ENCODE measurements at places on chromosomes 11 and 22. TPM values are rescaled to one million over a fixed set of nuclear protein-coding genes. Genes with fewer than 3 reads are reported as not detected.
A peak's percentile ranks its signal among the peaks of the same experiment; 100 is the strongest.

DNA sequence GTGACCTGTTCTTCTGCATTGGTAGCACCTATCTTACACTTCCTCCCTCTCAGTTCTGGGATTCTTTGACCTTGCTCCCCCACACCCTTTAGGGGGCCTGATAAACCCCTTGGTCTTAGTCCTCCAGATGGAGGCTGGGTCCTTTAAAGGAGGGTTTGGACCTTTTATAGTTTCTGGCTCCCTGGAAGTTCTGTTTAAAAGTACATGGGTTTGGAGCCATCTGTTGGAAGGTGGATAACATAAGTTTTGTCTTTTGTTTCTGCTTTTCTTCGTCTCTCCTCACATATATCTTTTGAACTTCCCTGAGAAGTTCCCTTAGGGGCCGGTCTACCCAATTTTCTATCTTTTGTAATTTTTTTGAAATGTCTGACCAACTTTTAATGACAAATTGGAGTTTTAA, 17.9 kb upstream of the HYLS1 start:
- DNase-seq: no peak

GRCh38 chr11:74776546-74776945, 27.9 kb downstream of the RNF169 start:
- no peak for DNase-seq

The DERL3 gene
- total RNA-seq: 0.50 TPM

The INS gene
- total RNA-seq: not detected

DNA sequence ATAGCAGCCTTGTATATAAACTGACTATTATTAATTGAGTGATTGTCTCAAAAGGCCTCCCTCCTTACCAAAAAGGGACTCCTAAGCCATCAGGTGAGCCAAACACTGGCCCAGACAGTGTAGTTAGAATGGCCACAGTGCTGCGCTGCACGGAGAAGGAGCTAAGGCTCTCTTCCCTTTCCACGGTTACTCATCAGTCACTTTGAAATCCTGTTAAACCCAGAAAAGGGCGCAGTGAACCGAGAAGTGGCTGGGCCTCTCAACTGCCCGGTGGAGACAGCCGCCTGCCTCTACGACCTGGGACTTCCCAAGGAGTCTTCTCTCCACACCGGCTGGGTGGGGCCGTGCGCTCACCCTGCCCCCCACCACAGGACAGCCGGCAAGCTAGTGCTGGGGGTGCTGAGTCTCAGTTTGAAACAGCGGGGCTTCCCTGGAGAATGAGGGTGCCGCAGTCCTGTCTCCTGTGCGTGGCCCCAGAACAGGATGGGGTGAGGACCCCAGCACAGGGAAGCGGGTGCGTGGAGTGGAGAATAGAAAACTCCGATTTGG, 1.3 kb downstream of the MYH9 start:
- no peak for DNase-seq

DNA sequence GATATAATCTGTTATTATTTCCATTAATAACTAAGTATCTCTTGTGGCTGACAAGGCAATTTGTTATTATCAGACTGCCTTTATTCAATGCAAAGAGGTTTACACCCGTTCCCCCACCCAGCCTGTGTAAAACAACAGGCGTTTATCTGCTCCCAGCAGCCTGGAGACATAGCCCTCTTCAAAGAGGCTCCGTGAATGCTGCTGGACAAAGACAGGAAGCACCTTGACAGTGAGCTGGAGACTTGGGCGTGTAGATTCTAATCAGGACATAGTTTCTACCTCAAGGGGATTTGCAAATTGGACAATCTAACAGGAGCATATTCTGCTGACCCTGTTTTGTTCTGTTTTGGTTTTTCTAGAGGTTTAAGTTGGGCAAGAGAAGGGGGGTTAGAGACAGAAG, 733.0 kb upstream of the KIRREL3 start:
- DNase-seq: no peak

The SLC5A4 gene
- total RNA-seq: 1.1 TPM

DNA sequence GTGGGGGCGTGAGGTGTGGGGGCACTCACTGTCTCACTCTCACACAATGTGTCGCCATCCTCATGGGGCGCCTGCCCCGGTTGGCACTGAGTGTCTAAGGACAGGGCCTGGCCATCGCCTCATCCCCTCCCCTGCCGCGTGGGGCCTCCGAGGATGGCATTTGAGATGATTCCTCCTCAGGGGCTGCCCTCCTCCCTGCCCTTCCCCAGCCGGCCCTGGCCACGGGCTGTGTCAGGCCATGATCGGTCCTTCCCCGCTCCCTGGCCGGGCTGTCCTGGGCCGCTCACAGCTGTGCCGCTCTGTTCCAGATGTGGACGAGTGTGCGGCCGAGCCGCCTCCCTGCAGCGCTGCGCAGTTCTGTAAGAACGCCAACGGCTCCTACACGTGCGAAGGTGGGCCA, 4.5 kb downstream of the CRELD2 start:
- DNase-seq: no peak

DNA sequence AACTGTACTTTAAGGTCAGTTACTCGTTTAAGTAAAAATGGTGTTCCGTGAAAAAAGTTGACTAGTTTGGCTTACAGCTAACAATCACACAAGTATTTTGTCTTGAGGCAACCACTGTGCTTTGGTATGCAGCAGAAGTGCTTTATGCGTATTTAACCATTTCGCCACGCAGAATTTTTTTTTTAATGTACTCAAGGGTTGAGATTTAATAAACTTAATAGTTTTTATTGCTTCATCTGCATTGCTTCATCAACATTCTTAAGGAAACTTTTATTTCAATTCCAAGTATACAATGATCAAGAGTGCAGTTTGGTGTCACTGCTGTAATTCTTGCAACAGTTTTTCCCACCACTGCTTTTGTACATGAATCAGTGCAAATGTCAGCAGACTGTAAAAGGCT, 66.4 kb downstream of the ZNRF3 start:
- no peak for DNase-seq

DNA sequence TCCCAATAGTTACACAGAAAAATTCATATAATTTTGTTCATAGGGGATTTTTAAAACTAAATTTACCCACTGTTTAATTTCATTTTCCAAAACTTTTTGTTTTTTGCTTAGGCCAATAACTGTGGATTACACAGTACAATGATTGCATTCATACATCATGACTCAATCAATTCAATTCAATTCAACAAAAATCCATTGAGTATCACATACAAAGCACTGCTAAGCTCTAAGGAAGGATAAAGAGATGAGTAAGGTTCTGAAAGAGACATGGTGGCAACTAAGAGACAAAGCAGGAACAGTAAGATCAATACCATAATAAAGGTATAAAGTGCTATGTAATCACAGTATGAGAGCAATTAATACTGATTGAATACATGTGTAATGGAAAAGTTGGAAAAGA, 9.4 kb upstream of the LAYN start:
- no peak for DNase-seq

DNA sequence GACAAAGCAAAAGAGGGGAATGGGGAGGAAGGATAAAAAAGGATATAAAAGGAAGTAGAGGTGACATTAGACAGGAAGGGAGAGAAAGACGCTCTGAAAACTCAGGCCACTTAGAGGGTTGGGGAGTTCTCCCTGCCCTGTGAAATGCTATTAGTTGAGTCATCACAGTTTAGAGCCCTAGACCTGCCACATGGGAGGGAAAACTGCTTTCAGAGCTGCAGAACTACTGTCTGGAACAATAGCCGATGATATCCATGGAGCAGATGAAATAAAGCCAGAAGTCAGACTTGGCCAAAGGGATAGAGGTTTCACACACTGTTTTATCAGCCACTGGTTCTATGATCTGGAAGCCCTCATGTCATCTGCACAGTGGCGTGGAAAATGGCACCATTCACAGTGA, 157.9 kb downstream of the NCAM1 start:
- no peak for DNase-seq

GRCh38 chr11:74468936-74469335, 1.6 kb upstream of the KCNE3 start:
- no peak for DNase-seq

DNA sequence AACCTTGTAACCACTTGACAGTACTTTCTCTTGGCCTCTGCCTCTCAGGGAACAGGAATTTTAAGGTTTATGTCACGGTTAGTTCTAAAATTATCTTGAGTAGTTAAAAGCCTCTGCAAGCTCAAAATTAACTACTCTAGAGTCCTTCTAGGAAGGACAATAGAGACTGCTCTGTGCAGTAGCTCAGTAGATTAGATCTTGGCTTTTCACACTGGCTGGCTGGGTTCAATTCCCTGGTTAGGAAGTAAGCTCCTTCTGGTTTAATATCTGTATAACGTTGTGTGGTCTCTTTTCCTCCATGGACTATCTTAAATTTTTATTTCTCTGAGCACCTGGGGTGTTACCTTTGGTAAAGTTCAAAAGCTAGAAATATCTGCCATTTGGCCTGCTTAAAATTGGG, 109.2 kb downstream of the AASDHPPT start:
- no peak for DNase-seq

DNA sequence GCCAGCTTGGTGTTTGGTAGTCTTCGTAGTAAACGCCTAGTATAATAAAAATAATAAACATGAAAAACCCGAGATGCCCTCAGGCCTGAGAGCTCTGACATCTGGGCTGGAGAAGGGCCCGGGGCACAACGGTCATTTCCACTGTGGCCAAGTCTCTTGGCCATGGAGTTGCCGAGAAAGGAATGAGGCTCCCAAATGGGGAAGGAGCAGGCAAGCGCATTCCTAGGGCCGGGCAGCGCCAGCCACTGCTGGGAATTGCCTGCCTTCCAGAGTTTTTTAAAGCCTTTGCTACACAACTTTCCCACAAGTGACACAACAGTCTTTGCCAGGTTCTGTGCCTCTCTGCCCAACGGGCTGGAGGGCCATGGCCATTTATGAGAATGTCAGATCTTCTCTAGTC, 103.4 kb downstream of the NAV2 start:
- peak; percentile 37 for DNase-seq

The SYT13 gene
- total RNA-seq: 78.4 TPM

GRCh38 chr22:49363526-49364230, 464.0 kb downstream of the BRD1 start:
- no peak for DNase-seq

DNA sequence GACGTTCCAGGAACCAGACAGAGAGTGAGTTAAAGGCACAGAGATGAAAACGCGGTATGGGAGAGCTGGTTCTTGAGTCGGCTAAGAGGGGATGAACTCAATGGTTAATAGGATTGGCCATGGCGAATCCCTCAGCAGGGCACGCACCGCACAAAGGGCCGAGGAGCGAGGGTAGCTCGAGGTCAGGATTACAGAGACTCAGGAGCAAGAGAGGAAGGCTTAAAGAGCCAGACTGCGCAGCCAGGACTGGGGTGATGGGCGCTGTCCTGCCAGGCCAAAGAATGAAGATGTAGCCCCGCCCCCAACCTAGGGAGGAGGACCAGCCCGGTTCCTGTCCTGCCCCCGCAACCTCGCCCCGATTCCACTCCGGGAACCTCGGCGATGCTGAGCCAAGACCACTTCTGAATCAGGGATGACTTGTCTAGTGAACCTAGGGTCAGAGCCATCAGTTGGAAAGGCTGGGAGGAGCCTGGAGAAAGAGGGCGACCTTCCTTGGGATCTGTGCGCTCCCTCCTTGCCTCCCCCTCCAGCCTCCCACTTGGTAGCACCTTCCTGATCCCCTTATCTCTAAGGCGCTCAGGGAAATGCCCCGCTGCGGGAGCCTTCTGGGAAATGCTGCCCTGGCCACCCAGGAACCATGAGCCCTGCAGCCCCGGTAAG, at the start of gene PLEKHB1:
Gene PLEKHB1, plus strand, starts transcription at position 610 of the 660 bp plus-strand sequence. Its CDS starts 28 bp downstream, at position 638.
- DNase-seq: no peak

The PAMR1 gene
- total RNA-seq: 35.2 TPM

- no peak for DNase-seq
Observed at GRCh38 chr22:45535290-45535689, 32.6 kb downstream of the FBLN1 start.

GRCh38 chr11:64409707-64410403, 50.9 kb downstream of the RPS6KA4 start:
- DNase-seq: peak; percentile 70

DNA sequence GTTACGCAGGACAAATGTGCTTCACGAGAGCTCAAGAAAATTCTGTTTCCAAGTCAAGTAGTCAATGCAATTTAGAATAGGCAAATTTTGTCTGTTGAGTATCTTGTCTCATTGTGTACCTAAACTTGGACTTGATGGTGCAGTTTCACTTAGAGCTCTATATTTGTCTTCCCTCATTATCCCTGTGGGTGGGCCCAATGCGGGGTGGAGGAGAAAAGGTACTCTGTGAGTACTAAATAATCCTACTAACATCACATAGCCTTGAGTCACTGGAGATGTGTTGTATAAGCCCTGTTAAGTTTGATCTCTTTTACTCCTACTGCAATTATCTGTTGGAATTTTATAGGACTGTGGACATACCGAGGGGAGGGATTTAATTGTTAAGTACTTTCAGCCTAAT, 331.2 kb downstream of the METTL15 start:
- DNase-seq: no peak

DNA sequence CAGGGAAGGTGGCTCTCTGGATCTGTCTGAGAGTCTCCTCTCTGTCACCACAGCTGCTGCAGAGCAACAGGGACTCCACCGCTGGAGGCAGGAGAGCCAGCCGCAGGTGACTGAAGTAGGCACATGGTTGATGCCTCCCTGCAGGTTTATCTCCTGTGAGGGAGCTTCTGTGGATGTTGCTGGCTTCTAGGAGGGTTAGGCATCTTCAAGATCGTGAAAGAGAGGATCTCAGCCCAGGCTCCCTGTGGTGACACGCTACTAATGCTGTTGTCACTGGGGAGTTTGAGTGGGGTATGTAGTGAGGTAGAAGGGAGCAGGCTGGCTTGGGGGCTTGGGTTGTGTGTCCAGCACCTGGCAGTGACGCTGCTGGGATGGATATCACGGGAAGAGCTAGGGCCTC, 34.1 kb downstream of the DAGLA start:
- DNase-seq: no peak

DNA sequence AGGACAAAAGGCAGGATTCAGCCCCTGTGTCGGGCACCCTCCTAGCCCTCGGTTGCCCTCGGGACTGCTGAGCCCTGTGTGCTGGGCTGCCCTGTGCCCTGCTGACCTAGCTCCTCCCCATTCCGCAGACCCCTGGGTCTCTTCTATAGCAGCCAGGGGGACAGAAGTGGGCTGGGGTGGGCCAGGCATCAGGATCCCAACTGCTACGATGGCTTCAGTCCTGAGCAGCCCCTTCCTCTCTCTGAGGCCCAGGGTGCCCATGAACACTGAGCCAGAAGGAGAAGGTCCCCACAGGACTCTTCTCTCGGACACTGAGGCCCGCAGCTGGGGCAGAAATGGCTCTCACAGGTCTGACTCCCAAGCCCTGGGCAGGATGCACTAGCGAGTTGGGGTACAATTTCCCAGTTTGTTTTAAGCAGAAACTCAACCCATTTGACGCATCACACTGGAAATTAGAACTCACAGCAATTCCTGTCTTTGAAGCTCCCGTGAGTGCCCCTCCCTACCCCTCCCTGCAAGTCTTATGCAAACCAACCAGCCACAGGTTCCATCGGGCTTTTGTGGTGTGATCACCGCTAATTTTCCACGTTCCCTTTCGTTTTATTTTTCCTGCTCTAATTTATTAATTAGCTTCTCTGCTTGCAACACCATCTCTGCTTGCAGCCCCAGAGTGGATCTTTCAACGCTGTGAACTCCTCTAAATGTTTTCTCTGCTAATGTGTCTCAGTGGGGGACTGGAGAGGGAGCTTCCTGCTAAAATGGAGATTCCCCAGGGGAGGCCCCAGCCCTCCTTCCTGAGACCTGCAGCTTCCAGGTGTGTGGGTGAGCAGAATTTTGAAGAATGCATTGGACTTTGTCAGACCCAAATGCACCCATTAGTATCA, 56.7 kb downstream of the PHF21B start:
- DNase-seq: peak; percentile 80

The KDM4E gene
- total RNA-seq: not detected
